Skin of body (tissue), 3 donors: ENCODE measurements at places on chromosomes 4 and X. TPM values are rescaled to one million over a fixed set of nuclear protein-coding genes. Genes with fewer than 3 reads are reported as not detected.

DNA sequence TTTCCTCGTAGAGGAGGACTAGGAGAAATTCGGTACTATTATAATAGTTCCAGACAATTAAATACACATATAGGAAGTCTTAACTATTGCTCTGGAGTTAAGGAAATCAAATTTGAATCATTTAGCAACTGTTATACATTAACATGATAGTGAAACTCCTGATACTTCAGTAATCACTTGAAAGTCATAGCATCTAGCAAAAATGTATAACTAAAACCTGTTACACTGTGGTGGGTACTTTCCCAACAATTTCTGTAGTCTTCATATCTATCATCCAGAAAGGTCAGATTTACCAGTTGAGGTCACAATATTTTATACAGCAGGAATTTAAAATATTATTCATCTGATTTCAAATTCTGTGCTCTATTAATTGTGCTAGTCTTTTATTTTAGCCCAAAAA is 669.6 kb upstream of the PCDH10 start:
- DNase-seq, result no peak

DNA sequence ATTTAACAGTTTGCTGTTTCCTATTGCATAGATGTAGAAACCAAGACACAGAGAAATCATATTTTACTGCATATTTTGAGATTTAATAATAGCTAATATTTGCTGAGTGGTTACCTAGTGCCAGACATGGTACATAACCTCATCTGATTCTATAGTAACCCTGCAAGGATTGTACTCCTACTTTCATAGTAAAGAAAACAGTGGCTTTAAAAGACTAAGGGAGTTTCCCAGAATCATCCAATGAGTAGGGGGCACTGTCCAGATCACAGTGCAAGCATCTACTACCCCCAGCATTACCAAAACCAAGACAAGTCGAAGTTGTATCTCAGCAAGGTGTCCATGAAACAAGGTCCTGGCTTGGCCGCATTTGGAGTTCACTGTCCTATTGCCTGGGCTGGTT is 224.5 kb upstream of the TENM3 start:
- DNase-seq, result no peak

DNA sequence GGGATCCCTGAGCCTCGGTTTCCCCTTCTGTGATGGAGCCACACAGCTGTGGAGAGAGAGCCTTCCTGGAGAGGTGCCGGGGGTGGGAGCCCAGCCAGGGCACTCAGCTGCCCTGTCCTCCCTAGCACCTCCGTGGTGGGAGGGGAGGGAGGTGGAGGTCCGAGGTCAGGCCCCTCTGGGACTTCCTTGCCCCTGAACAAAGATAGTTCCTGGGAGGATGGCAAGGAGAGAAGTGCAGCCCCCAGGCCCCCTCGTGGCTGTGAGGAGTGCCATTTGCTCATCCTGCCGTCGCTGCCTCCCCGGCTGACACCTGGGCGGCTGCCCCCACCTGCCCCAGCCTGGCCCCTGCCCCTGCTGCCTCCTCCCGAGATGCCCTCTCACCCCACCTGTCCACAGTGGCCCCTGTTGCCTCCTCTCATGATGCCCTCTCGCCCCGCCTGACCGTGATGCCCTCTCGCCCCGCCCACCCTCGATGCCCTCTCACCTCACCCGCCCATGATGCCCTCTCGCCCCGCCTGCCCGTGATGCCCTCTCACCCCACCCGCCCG is 12.7 kb downstream of the DOK7 start:
- DNase-seq, result no peak

Gene MAGEB17
- total RNA-seq, result not detected

Gene AMOT
- total RNA-seq, result 18.7 TPM

- DNase-seq, result no peak
Observed at GRCh38 chr4:150242820-150243458, 164.7 kb downstream of the DCLK2 start.

GRCh38 chr4:152719801-152720556 is 40.2 kb upstream of the TMEM154 start:
- peak; percentile 10 for DNase-seq

DNA sequence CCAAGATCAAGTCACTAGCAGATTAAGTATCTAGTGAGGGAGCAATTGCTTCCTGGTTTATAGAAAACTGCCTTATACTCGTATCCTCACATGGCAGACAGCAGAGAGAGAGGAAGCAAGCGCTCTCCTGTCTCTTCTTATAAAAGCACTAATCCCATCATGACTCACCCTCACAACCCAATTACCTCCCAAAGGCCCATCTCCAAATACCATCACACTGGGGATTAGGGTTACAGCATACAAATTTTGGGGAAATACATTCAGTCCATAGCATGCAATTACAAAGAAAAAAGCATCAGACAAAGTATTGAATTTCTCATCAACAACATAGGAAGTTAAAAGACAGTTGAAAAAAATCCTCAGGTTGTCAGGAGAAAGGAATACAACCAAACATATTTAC is 292.6 kb downstream of the IQCM start:
- DNase-seq, result no peak

DNA sequence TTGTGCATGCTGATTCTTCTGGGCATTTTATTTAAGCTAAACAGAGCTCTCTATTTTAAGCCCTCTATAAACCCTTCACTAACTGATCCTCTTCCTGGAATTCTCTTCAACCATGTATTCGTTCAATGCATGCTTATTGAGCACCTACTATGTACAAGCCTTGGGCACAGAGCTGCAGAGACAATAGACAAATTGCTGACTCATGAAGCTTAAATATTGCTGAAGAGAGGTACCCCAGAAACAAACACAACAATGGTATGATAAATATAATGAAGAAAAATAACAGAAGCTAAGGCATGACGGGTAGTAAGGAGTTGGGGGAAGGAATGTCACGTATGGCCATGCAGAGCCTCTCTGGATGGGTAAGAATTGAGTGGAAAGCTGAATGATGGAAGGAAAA is 222.2 kb downstream of the PPARGC1A start:
- DNase-seq, result no peak

- DNase-seq, result no peak
Observed at GRCh38 chr4:100062921-100063320, 112.8 kb upstream of the H2AZ1 start.

Gene FDCSP
- not detected for total RNA-seq

- DNase-seq, result no peak
Observed at GRCh38 chr4:109215506-109215905, 87.0 kb downstream of the COL25A1 start.

DNA sequence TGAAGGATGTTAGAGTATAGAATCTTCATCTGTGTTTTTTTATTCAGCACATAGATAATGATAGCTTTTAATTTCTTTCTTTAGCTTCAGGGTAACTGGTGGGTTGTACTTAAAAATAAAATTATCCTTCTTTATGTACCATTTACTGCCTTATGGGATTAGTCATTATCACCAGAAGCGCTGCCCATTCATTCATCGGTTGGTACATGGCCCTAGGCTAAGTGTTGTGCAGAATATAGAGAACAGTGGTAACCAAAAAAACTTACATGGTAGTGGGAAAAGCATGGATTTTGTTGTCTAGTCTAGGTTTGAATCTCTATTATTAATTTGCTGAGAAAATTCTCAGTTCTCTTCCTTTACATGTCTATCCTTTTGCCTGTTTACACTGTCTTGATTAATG is 43.5 kb upstream of the PDE5A start:
- DNase-seq, result no peak

GRCh38 chr4:123826896-123827295 is 430.3 kb downstream of the SPRY1 start:
- DNase-seq, result peak; percentile 63

GRCh38 chr4:146842876-146843275 is 102.8 kb downstream of the TTC29 start:
- DNase-seq, result no peak

DNA sequence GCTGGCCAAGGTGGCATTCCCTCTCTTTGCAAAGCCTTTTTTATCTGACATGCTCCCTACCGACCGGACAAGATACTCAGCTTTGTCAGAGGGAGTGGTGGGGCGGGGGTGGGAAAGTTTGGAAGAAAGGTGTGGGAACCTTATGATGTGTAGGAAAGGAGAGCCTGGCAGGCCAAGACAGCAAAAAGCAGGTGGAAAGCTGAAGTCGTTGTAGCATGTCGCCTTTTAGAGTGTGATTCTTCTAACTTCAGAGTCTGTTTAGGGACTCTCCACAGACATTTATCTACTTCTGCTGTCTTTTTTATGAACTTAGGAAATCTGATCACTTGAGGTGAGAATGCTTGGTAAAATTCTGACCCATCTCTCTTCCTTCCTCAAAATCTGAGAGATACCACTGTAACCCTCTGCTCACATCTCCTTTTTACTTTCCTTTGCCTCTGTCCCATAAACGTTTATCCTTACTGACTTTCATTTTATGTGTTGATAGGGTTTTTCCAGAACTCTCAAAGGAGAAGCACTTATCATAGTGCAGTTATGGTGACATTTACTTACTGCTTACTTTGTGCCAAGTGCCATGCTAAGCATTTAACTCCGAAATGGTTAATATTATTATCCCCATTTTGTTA is 8.2 kb upstream of the RUFY3 start:
- no peak for DNase-seq

Gene TKTL1
- 0.30 TPM for total RNA-seq

DNA sequence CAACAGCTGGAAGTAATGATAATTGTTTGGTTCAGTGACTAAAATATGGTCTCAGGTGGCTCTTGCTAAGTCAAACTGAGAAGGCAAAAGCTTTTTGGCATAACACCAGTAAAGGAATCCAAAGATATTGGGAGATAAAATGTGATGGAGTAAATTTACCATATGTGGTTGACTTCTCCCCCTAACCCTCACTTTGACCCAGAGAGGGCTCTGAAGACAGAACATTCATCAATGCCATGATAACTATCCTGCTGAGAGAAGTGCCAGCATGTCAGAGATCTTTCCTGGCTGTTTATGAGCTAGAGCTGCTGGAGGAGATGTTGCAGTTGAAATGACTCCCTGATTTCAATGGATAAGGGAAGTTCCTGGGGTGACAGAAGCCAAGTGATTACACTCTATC is 213.4 kb downstream of the SPCS3 start:
- peak; percentile 50 for DNase-seq

- no peak for DNase-seq
Observed at GRCh38 chr4:42711496-42711895, 54.6 kb upstream of the ATP8A1 start.

DNA sequence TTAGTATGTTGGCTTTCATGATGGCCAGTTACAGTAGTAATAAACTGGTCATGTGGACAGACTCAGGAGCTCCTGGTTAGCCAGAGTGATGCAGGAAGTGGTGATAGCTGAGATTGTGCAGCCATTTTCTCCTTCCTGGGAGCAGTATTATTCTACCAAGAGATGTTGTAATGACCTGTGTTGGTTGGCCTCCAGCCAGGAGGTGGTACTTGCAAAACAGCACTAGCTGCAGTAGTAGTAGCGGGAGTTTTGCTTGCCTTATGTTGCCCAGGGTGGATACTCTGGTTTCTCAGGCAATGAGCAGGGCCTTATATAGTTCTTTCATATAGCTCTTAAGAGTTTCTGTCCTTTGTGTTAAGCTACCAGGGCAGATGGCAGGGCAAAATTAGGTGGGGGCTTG is 998.8 kb downstream of the GLUD2 start:
- no peak for DNase-seq

DNA sequence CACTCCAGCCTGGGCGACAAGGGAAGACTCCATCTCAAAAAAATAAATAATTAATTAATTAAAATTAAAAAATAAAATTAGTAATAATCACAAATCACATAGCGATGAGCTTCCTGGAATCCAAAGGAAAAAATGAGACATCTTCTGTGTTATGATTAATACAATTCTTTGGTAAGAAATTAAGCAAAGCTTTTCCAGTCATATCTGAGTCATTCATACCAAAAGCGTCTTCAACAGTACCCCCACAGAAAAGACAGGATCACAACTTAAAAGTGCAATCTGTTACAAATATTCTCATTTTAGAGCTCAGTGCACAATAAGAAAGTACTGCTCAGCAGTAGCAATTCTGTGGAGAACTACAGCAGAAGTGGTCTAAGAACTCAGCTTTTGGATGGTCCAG is 168.5 kb upstream of the MXRA5 start:
- no peak for DNase-seq

DNA sequence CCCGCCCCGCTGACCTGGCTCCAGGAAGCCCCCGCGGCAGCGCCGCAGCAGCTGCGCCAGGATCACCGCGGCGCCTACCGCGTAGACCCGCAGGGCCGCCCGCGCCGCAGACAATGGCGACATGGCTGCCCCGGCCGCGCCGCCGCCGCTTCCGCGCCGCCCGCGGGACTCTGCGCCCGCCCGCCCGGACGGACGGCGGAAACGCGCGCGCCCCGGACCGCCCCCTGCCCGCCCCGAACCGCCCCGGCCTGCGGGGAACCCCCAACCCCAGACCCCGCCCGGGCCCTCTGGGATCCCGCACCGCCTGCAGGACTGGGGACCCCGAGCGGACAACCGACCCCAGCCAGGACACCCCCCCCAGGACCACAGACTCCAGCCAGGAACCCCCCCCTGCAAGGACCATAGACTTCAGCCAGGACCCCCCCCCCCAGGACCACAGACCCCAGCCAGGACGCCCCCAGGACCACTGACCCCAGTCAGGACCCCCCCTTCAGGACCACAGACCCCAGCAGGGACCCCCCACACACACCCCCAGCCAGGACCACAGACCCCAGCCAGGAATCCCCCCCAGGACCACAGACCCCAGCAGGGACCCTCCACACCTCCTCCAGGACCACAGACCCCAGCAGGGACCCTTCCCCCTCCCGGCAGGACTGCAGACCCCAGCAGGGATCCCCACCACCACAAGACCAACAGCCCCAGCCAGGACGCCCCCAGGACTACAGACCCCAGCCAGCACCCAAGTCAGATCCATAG is at the start of the genes DHRSX and ZBED1:
DHRSX (minus strand) TSS at position 174 of the 756 bp plus-strand sequence; CDS start at position 123, 51 bp downstream.
ZBED1 (minus strand) TSS at position 174 of the 756 bp plus-strand sequence. CDS start 10,257 bp downstream, outside the sequence.
- no peak for DNase-seq

Gene NOX1
- total RNA-seq, result not detected

DNA sequence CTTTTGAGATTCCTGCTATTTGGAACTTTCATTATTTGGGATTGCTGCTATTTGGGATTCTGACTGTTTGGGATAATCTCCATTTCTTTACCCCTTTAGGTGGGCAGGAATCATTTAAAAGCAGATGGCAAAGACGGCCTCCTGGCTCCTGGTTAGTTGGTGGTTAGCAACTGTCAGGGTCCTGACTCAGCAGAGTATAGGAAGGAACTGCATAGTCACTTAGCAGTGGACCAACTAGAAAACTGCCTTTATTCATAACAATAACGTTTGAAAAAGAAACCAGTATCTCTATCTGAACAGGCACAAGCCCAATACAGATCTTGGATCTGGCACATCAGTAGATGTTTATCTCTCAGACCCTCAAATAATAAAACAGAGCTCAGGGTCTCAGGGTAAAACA is 469.7 kb upstream of the FGF16 start:
- no peak for DNase-seq

Gene PCYT1B
- total RNA-seq, result 0.49 TPM

- no peak for DNase-seq
Observed at GRCh38 chrX:153948002-153948466, 3.6 kb upstream of the RENBP start.

DNA sequence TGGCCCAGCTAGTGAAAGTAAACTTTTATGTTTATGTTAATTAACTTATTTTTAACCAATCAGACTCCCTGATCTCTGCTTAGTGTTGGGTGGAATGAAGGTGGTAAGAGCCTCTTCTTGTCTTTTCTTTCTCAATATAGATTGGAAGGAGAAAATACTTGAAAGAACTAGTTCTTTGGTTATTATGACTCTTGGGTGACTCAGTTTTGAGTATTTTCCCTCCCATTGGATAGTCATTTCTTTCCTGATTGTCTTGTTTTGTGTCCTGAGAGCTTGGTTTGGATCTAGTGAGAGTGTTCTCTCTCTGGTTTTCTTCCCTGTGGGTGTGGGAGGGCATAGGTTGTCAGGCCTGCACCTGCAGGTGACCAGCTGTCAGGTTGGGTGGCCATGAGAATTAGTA is 172.0 kb upstream of the GLRA2 start:
- DNase-seq, result no peak
